ENCODE measurements at places on chromosomes 1 and 21.
A peak's percentile ranks its signal among the peaks of the same experiment; 100 is the strongest.

DNA sequence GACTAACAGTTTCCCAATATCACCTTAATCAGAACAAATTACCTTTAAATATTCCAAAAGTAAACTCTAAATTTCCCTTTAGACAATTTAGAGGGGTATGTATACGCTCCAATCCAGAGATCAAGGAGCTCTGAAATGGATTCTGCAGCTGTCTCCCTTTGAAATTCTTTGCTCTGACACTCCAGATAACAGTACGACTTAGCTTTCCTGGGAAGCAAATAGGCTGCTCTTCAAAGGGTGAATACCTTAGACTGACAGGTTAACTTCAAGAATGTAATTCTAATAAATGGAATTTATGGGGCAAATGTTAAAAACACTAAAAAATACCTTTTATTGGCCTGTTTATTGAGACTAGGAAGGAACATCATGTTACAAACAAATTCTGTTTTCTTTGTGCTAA lies 357.2 kb downstream of the USP25 start:
- DNase-seq = no peak

- DNase-seq = no peak
These were observed 32.1 kb downstream of the EYA3 start for GRCh38 chr1:28056129-28056925.

GRCh38 chr21:37368541-37369279 lies 2.1 kb downstream of the DYRK1A start:
- DNase-seq = no peak

GRCh38 chr1:119974013-119974412 lies 77.7 kb upstream of the ADAM30 start:
- DNase-seq = no peak

- no peak for DNase-seq
These were observed 159.4 kb downstream of the ST6GALNAC5 start for GRCh38 chr1:77026640-77027039.

DNA sequence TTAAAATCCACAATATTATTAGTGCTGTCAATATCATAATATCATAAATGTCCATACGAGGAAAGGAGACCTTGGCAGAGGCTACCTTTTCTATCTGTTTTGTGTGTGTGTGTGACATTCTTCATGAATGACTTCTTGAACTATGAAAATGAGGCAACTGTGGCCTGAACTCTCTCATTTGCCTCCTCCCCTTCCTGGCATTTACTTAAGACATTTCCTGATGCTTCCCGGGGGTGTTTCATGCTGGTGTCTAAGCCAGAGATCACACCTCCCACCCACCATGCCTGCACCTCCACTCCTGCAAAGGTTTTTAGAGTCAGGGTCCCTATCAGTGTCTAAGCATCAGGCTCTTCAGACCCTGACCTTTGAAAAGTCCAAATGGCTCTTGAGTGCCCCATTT lies 420.9 kb downstream of the KIF26B start:
- no peak for DNase-seq

DNA sequence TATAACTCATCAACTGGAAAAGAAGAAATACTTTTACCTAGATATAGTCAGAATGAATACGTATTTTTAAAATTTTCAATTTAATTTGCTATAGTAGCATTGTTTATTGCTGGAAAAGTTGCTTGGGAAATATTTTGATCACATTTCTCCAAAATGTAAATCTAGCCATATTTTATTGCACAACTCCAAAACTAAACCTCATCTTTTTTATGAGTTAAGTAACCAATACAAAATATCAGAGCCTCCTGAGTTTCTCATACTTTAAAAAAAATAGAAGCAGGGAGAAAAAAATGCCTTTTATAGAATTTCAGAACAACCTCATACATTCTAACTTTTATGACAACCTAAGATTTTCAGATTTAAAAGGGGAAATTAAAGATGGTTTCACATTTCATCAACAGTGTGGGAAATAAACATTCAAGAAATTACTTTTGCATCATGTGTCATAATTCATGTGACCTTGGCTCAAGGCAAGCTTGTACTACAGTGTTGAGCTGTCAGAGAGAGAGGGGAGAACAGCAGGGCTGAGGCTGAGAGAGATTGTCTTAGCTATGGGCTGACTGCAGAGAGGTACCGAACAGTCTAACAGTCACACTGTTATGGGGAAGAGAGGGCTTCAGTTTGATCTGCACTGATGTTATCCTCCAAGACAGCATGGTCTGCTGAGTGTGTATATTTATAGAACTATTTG lies 519.0 kb downstream of the LTN1 start:
- no peak for DNase-seq

DNA sequence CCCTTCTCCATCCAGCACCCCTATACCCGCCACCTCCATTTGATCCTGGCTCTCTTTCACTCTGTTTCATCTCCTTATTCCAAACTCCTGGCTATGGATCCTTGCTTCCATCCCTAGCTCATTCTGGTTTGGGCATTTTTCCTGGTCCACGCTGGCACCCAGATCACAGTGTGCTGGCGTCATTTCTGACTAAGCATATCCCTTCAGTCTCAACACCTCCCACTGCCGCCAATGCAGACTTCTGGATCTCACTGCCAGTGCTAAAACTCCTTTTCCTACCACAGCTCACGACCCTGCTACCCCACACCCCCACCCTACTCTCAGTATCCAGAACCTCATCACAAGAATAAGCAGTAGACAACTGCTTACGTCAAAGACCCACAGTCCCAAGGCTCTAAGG lies 16.3 kb downstream of the SEC16B start:
- DNase-seq = no peak

DNA sequence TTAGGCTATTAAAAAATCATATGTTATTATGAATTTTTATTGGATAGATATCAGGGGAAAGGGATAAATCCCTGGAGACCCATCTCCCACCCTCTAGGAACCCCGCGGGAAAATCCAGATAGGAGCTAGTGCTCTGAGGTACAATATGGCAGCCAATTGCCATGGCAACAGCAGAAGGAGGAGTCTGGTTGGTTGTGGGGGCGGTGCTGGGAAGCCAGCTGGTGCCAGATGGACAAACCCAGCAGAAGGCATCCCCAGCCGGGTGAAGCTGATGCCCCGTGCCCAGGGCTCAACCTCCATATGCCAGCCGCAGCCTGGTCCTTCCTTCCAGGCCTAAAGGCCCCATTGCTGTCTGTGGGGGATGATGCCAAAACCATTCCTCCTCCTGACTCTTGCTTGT lies 38.3 kb downstream of the RHBG start:
- DNase-seq = no peak

DNA sequence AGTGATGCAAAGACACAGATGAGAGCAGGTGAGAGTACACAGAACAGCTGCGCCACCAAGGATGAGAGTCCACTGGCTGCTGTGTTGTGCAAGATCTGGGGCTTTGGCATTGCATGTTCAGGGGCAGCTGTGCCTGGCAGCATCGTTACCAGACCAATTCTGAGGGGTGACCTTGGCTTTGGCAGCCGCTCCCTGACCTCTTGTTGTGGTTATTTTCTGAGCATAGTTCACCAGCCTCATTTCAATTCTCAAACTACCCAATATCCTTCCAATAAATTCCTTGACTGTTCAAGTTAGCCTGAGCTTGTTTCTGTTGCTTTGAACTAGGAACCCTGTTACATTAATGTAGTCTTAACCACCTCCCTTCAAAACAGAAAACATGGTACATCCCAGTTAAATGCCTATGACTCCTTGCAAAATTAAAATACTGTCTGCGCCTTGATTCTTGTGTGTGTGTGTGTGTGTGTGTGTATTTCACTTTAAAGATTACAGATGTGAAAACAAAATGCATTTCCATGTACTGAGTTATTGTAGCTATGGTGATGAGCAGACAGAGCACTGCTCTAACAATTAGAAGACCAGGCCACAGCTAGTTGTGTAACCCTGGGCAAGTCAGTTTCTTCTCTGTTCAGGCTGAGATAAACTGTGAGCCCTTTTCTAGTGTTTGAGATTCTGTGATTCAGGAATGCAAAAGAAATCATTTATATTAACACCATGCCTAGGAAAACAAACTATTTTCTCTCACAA lies 106.3 kb upstream of the GUCA2B start:
- no peak for DNase-seq

GRCh38 chr1:156616463-156616862 lies 2.8 kb upstream of the HAPLN2 start:
- no peak for DNase-seq

DNA sequence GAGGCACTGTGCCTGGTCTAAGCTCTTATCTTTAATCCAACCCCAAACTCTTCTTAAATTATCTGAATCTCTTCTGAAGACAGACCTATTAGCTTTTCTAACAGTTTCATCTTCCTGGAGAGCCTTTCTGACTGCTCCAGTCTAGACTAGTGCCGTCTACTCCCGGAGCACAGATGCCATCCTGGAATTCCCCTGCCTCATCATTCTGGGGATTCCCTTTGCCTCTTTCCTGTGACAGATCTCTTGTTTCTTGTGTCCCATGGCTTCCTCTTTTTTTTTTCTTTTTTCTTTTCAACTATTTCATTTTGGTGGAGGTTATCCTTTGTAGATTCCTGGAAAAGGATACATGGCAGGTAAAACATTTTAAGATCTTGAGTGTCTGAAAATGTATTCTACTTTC lies 11.7 kb downstream of the SEMA4A start:
- no peak for DNase-seq

DNA sequence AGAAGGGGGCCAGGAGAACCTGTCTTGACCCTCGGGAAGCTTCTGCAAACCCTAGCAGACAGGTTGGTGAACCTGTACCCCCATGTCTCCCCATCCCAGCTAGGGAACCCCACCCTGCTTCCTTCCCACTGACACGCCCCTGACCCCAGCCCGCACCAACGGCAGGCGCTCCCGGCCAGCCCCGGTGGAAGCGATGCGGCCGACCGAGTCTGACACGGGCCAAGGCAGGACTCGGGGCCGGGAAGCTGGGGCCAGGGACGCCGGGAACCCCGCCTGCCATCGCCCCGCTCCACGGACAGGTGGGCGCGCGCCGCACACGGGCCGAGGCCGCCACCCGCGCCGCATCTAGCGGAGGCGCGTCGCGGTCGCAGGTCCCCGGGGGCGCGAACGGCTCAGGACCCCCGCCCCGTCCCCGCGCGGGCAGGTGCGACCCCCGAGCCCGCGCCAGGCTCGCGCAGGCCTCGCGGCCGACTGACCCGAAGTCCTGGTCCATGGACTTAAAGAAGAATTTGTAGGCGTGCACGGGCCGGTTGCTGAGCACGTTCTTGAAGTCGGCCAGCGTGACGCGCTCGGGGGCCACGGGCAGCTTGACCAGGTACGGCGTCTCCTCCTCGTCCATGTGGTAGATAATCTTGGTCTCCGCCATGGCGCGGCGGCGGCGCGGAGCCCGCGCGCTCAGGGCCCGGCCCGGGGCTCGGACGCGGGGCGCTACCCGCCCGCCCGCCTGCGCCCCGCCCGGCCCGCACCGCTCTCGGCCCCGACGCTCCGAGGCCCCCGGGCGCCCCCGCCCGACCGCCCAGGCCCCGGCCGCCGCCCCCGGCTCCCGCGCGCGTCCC lies 580 bp downstream of the DVL1 start:
- no peak for DNase-seq

GRCh38 chr21:45417256-45417950 lies 12.4 kb downstream of the COL18A1 start:
- no peak for DNase-seq

DNA sequence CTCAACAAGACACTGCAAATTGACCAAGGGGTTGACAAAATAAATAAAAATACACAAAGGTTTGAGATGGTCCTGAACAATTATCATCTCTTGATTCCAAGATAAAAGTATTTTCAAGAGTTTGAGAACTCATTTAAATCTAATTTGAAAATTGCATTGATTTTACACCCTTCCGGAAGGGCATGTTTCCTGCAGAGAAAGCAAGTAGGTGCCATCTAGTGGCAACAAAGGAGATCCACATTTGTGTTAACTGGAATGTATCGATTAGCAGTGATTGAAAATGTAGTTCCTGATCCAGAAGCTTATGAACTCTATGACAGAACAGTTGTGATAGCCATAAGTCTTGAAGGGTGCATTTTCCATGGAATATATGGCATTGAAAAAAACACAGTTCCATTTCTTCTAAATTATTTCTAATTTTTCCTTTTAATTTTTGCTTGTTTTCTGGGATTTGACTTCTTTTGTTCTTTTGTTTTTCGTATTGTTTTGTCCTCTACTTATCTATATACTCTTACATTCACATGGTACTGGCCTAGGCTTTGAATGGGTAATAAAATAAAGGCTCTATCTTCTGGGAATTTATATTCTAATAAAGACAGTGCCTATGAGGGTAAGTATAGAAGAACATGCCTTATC lies 143.7 kb downstream of the DNM3 start:
- no peak for DNase-seq

DNA sequence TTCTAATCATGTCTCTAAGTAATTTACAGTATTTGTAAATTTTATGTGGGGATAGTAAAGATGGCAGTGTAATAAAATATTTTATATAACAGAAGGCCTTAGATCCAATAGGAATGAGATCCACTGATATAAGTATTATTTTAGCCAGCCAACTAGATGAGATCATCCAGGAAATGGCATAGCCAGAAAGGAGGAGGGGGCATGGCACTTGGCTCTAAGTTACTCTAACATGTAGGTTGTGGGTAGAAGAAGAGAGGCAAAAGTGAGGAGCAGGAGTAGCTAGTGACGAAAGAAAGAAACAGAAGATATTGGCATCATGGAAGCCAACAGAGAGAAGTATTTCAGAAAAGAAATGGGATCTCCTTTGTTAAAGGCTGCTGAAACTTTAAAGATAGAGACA lies 426.1 kb downstream of the PTPRC start:
- no peak for DNase-seq

- no peak for DNase-seq
These were observed 72.5 kb upstream of the TNFSF18 start for GRCh38 chr1:173122958-173123852.

DNA sequence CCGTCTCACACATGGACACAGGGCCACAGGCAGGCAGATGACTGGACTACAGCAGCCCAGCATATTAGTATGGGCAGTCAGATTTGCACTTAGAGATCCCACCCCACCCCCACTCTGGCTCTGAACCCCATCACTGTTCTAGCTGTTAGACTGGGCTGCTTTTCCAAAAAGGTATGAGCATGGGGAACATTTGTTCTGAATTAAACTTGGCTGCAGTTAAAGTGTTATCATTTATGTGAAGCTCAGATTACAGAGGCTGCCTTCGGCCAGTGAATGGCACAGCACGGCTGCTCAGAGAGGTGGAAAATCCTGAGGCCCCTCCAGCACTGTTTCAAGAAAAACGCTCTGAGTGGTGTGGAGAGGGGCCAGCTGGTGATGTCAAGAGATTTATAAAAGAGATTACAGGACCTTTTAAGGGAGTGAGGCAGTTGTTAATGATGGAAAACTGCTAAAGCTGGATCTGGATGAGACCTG lies 6.9 kb upstream of the NOS1AP start:
- no peak for DNase-seq

- no peak for DNase-seq
These were observed 48.2 kb downstream of the ADARB1 start for GRCh38 chr21:45122432-45123132.

GRCh38 chr21:16087523-16087922 lies 357.7 kb downstream of the USP25 start:
- DNase-seq = no peak

- peak; percentile 25 for DNase-seq
These were observed 368.0 kb downstream of the HHAT start for GRCh38 chr1:210696709-210697108.

Data from GM19239 (cell line).